NCI-H187 treated with DMSO at 0.1 percent for 48 hours (cell line): ENCODE measurements at places on chromosomes 16 and 17.

GRCh38 chr16:24700549-24701392, 28.7 kb upstream of the TNRC6A start:
- DNase-seq: no peak

DNA sequence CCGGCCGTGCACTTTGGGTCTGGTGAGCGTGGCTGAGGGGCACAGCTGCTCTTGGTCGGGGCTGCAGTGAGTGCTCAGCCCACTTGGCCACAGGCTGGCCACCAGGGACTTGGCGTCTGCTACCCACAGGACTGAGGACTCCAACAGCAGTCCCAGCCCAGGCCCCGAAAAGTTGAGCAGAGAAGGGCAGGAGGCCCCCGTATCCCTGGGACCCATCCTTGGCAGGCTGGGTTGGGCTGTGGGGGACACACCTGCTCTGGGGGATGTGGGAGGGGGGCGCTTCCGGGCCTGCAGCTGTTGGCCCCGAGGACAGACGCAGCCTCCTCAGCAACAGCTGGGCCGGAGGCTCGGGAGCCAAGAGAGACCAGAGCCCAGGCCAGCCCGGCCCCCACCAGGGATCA, 19.4 kb upstream of the SSTR5 start:
- no peak for DNase-seq

GRCh38 chr16:88472637-88473205, 19.6 kb downstream of the ZFPM1 start:
- DNase-seq: no peak

- DNase-seq: no peak
Measured at GRCh38 chr17:45451131-45451530, 18.5 kb upstream of the ARHGAP27 start.

DNA sequence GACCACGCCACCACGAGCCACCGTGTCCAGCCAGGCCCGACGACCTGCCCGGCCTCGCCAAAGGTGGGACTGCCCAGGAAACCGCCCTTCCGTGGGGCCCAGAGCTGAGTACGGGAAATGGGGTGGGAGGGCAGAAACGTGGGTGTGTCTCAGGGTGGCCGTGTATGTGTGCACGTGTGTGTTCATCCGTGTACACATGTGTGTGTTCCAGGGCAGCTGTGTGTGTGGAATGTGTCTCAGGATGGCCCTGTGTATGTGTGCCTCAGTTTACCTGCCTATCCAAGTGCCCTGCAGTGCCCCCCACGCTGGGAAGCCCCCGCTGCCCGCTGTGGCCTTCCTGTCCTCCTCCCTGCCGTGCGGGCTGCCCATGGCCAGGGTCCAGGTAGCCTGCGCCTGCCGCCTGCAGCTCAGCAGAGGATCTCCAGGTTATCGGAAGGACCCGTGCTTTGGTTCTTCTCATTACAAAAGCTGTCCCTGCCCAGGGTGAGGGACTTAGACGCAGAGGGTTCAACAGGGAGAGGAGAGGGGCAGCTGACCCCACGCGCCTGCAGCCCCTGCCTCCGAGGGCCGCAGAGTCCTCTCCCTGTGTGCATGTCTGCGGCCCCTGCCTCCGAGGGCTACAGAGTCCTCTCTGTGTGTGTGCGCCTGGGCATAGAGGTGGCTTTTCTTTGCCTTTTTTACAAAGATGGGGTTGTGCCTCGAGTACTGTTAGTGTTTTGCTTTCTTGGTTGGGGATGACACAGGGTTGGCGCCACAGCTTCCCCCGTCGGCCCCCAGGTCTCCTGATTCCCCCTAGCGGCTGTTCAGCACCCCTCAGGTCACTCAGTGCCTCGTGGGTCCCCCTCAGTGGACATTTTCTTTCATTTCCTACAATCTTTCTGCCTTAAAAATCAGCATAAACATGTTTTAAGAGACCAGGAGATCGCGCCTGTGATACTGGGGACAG, 23.6 kb downstream of the ZNF469 start:
- no peak for DNase-seq

- no peak for DNase-seq
Measured at GRCh38 chr16:88064011-88064888, 113.0 kb downstream of the BANP start.

DNA sequence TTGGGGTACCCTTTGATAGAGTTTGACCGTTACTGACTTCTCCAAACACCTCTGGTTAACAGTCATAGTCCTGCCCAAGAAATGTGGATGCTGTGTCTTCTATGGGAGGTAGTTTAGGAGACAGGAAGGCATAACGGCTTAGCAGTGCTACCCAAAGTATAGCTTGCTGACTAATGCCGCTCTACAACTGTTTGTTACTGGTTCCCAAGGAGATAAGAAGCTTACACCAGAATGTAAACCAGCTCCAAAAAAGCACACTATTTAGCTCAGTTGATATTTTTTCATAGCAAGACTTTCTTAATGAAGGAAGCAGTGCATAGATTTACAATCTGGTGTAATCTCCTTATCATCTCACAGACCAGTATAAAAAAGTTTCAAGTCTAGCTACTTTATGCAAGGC, 95.7 kb downstream of the HS3ST3B1 start:
- no peak for DNase-seq

GRCh38 chr16:27254262-27254811, 14.2 kb downstream of the NSMCE1 start:
- DNase-seq: no peak

- no peak for DNase-seq
Measured at GRCh38 chr17:19313746-19314651, 48.5 kb downstream of the B9D1 start.

GRCh38 chr17:54979657-54980056, 11.1 kb downstream of the STXBP4 start:
- DNase-seq: no peak

DNA sequence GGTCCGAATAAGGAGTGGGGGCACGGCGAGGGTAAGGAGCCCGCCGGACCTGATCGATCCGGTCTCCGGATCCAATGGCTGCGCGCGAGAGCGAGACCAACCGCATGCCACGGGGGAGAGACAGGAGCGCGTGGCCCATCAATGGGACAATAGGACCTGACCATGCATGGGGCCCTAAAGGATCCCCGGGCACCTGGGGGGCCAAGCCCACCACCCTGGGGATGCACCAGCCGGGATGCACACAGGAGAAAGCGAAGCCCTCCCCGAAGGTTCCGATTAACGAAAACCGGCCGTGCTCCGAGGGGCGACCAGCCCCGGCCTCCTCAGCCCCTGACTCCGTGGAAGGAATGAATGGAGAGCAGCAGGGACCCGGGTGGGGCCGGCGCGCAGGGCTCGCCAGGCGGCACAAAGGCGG, 525 bp downstream of the JPT1 start:
- DNase-seq: no peak

GRCh38 chr16:79847101-79847500, 246.6 kb upstream of the MAF start:
- no peak for DNase-seq

- no peak for DNase-seq
Measured at GRCh38 chr16:62701426-62701825, 665.2 kb upstream of the CDH8 start.

GRCh38 chr16:58464047-58464915, 35.7 kb upstream of the NDRG4 start:
- no peak for DNase-seq

DNA sequence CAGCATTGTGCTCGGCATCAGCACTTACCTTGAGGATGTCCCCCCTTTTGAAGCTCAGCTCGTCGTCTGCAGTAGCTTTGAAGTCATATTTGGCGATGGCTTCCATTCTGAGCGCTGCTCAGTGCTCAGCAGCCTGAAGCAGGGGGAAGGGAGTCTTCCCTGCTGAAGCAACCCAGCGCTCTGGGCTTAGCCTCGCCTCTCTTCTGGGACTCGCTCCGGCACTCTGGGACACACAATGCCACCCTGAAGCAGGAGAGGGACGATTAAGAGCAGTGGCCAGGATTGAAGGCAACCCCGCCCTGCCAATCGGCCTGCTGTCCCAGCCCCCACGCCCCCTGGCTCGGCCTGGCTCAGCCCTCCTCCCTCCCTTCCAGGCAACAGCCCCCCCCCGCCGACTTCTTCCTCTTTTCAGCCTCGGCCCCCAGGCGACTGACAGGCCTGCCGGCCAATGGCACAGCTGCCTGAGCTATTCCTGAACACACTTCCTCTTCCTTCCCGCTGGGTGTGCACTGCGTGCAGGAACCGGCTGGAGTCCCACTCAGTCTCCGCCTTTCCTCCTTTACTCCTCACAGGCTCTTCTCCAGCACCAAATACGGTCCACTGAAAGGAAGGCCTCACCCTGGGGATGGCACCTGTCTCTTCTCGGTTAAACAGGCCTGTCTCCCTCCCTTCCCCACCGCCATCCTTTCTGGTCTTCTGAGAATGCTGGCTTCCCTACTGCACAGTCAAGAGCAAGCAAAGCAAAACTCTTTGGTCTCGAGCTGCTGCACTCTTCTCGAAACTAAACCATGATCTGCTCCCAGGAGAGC, 11.8 kb downstream of the GRB2 start:
- DNase-seq: peak; percentile 78
